ENCODE measurements at places on chromosomes 6 and 20. TPM values are rescaled to one million over a fixed set of nuclear protein-coding genes. Genes with fewer than 3 reads are reported as not detected.

GRCh38 chr6:166849749-166850183 is 106.6 kb downstream of the RNASET2 start:
- DNase-seq = no peak

- DNase-seq = no peak
Observed at GRCh38 chr6:3878048-3878666, 29.0 kb downstream of the FAM50B start.

DNA sequence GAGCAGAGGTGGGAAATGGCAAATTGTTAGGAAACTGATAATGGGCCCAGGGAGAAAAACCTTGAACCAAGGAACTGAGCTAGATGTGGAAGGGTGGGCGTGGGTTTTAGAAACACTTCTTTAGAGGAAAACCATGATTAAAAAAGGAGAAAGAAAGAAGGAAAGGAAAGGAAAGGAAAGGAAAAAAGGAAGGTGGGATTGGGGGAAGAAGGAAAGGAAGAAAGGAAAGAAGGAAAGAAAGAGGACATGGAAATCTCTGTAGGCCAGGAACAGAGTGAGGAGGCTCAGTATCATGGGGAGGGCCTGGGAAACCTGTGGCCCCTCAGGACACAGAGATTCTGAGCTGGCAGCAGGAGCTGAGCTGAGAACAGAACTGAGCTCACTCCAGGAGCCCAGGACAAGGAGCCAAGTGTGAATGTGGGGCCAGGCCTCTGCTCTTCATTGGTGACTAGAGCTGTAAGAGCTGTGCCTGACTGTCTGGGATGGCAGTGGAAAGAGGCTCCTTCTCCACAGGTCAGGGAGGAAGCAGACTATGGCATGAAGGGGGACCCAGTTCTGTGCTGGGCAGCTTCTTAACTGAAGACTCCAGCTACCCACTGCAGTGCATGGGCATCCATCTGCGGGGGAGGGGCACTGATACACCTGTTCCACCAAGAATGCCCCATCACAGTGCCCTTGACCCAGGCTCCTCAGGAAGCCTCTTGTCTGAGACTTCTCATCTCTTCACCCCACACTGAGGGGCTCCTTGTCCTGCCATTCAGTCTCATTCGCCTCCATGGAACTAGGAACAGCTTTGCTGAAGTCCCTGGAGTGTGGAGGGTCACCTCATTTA is 116.1 kb upstream of the BACH2 start:
- DNase-seq = no peak

- no peak for DNase-seq
Observed at GRCh38 chr6:154337406-154338005, 19.1 kb downstream of the IPCEF1 start.

DNA sequence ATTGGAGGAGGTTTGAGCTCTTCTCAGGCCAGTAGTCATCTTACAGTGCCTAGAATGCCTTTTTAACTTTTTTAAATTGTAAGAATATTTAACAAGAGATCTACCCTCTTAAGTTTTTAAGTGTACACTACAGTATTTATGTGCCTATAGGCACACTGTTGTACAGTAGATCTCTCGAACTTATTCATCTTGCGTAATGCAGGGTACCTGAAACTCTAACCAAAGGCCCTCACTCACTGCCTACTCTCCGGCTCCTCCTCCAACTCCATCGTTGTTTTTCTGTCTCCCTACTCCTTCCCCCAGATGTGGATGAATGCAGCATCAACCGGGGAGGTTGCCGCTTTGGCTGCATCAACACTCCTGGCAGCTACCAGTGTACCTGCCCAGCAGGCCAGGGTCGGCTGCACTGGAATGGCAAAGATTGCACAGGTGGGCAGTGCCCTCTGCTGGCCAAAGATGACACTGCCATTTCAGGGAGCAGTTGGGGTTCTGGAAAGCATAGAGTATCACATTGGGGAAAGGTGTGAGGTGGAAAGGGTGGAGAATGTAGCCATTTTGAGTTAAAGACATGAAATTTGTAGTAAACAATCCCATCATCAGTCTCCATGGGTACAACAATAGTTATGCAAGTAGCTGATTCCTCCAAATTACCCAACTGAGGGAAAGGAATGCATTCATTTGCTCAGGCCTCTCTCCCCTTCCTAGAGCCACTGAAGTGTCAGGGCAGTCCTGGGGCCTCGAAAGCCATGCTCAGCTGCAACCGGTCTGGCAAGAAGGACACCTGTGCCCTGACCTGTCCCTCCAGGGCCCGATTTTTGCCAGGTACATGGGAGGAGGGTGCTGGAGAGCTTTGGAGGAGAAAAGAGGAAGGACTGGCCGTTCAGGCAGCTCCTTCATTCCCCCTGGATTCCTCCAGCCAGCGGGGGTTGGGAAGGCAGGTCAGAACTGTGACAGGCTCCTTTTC is 18.4 kb upstream of the ZNF76 start:
- DNase-seq = peak; percentile 74

GRCh38 chr6:38708496-38708895 is 5.6 kb upstream of the GLO1 start:
- no peak for DNase-seq

The MROH8 gene
- total RNA-seq = 1.1 TPM

GRCh38 chr20:10342152-10342551 is 91.9 kb downstream of the MKKS start:
- no peak for DNase-seq

DNA sequence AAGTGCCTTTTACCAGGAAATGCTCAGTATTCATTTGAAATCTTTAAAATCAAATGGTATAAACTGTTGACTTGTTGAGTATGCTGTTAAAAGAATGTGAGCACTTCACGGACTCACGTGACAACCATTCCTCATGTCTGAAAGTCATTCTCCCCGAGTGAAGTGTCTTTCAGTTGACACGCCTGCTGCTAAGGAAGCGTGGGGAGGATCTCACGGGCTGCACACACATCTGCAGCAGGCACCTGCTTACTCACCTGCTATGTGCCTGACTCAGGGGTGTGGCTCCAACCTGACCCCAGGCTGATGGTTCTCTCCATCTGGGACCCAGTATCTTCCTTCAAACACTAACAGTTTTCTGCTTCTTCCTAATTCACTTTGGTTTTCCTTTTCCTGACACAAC is 32.7 kb downstream of the WDR27 start:
- DNase-seq = no peak

- DNase-seq = no peak
Observed at GRCh38 chr6:169172456-169172855, 81.2 kb downstream of the THBS2 start.

All from CD8-positive, alpha-beta T cell (primary cell).